ENCODE measurements at places on chromosomes 13 and 19.

DNA sequence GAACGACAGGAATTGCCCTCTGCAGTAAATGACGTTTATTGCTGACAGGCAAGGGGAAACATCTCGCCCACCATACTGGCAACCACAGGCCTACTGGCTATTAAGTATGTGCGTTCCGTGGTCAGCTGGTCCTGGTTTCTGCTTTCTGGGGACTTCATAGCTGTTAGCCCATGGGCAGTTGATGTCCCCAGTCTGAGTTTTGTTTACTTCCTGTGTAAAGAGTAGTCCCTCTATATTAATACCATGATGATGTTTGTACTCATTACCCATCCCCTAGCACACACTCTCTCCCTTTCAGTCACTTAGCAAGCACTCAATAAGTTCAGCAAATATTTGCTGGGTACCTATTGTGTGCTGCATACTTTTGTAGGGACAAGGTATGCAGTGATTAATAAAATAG is 6.5 kb upstream of the MIA start:
- no peak for DNase-seq

- DNase-seq = no peak
Measured at GRCh38 chr13:81874681-81875661, 1534.0 kb upstream of the SPRY2 start.

GRCh38 chr13:96860882-96861281 is 133.4 kb downstream of the OXGR1 start:
- no peak for DNase-seq

DNA sequence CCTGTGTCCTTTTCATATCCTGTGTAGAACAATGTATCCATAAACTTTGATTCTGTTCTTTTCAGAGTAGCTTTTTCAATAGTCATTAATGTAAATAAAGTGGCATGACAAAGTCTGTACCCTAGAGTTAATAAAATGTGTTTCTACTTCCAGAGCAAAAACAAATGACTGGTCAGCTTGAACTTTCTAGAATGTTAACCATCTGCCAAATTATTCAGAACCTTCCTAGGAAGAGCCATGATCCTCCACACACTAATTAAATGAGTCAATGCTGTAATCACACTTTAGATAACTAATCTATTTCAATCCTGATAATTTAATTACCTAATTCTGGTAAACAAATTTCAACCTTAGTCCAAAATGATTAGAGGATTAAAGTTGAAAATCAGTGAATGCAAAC is 73.2 kb downstream of the DIAPH3 start:
- DNase-seq = no peak

- DNase-seq = no peak
Measured at GRCh38 chr19:28880735-28881401, 332.1 kb downstream of the UQCRFS1 start.

GRCh38 chr19:38537071-38537936 is 80.4 kb downstream of the MAP4K1 start:
- DNase-seq = no peak

DNA sequence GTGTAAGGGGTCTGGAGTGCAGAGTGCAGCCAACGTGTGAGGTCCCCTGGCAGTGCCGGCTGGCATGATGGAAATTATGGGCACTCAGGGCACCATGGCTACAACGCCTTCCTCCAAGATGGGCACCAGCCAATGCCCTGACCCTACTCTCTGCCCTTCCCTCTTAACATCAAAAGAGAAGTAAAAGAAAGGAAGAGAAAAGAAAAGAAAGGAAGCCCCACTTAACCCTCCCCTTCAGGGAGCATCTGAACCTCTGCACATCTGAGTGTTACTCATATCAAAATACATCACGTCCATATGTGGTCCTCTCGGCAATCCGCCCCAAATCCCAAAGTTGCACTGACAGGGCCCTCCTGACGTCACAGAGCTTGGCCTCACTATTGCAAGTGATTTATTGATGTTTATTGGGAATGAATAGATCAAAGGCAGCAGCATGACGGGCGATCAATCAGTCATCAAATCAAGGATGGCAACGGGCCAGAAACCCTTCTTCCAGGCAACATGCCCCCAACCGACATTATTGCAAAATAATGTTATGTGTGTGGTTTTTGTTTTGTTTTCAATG is 1.3 kb downstream of the TSHZ3 start:
- DNase-seq = no peak

DNA sequence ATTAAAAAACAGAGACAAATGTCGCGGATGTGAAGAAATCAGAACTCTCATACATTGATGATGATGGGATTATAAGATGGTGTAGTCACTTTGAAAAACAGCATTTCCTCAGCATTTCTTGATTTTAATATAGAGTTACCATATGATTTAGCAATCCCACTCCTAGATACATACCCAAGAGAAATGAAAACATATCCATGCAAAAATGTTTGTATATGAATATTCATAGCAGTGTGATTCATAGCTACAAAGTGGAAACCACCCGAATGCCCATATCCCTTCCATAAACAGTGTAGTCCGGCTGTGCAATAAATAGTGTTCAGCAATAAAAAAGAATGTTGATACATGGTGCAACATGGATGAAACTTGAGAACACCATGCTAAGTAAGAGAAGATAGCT is 44.6 kb downstream of the DPY19L3 start:
- DNase-seq = no peak

- DNase-seq = peak; percentile 96
Measured at GRCh38 chr19:510606-511100, 3.4 kb downstream of the TPGS1 start.

DNA sequence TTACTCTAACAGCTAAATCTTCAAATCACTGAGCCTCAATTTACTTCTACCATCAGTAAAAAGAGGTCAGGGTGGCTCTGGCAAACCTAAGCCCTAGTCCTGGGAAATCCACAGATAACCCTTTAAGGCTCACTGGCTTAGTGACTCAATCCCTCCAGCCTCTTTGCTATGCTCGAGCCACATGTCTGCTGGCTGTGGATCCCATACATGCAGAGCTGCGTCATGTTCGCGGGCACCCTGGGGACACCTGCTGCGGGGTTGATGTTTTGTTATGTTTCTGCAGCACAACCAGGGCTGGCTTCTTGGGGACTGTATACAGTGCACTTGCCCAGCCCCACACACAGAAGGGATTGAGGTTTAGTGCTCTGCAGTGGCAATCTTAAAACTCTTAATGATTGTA is 41.6 kb upstream of the C13orf42 start:
- DNase-seq = no peak

DNA sequence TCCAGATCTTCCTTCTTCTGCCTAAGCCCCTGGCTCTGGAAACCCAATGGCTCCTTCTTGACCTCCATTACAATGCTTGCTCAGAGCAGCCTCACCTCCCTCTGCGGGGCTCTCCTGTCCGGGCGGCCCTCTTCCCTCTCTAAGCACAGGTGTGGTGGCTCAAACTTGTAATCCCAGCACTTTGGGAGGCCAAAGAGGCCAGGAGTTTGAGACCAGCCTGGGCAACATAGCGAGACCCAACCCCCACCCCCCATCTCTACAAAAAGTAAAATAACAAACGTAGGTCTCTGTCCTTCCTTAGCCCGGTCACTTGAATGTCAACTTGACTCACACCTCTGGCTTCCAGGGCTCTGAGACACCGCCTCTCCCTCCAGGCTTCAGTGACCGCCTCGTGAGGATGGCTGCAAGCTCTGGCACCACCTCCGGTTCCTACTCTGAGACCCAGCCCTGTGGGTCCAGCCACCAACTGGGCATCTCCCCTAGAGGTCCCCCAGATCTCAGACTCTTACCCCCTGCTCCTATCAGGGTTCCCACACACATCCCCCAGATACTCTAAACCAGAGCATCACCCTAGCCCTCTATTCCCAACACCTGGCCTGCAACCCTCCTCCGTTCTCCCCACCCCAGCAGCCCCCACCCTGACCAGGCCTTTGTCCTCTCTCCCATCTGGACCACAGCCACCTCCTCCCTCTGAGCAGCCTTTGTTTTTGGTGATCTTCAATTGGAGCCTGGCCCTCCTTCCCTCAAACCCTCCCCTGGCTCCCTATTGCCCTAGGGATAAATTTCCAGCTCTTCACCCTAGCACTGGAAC is 4.7 kb upstream of the TLE2 start:
- no peak for DNase-seq

- no peak for DNase-seq
Measured at GRCh38 chr13:113962386-113962785, 11.5 kb downstream of the C13orf46 start.

GRCh38 chr13:101965096-101965495 is 436.8 kb downstream of the FGF14 start:
- DNase-seq = no peak

DNA sequence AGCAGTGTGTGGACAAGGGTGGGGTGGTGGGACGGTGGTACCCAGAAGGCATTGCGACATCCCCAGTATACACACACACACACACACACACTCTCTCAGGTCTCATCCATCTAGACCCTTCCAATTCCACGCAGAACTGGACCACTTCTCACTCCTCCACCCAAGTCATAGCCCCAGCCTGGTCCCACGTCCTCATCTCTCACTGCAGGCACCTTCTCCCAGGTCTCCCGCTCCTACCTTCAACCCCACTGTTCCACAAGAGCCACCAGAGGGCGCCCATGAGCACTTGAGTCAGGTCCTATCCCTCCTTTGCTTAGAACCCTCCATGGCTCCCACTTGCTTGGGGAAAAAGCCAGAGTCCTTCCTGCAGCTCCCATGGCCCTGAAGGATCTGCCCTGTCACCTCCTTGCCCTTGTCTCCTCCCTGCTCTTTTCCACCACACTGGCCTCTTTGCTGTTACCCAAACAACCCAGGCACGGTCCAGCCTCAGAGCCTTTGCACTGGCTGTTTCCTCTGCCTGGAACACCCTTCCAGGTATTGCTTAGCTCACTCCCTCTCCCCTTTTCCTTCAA is 62.6 kb downstream of the IER2 start:
- DNase-seq = peak; percentile 83

GRCh38 chr13:30453727-30454126 is 12.0 kb downstream of the HMGB1 start:
- no peak for DNase-seq

- DNase-seq = no peak
Measured at GRCh38 chr13:32354040-32354439, 38.7 kb downstream of the BRCA2 start.

DNA sequence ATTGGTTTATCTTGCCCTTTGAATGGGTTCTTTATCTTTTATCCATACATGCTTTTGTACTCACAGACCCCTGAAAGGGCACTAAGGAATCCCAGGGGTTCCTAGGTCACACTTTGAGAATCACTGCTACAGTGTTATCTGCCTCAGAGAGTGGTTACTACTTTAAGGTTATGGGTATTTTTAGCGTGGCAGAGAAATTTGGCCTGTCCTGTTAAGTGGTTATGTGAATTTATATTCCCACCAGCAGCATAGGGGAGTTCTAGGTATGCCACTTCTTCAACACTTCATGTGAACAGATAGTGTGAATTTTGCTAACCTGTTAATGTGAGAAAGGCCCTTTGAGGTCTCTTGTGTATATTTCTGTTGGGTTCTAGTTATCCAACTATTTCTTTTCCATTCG is 75.7 kb downstream of the DNAJC3 start:
- DNase-seq = no peak

GRCh38 chr13:50001287-50001686 is 4.4 kb downstream of the TRIM13 start:
- no peak for DNase-seq

DNA sequence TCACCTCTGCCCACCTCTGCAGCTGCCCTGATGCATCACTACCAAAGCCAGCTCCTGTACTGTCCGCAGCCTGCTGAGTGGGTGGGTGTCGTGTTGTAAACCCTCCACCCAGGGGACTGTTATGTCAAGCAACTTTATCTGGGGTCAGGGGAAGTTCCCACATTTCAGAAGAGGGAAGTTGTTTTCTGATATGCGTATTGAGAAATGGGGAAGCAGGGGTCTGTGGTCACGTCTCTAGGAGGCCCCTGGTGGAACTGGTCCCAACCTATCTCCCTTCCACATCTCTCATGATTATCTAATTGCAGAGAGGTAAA is 31.2 kb downstream of the CLEC17A start:
- no peak for DNase-seq

DNA sequence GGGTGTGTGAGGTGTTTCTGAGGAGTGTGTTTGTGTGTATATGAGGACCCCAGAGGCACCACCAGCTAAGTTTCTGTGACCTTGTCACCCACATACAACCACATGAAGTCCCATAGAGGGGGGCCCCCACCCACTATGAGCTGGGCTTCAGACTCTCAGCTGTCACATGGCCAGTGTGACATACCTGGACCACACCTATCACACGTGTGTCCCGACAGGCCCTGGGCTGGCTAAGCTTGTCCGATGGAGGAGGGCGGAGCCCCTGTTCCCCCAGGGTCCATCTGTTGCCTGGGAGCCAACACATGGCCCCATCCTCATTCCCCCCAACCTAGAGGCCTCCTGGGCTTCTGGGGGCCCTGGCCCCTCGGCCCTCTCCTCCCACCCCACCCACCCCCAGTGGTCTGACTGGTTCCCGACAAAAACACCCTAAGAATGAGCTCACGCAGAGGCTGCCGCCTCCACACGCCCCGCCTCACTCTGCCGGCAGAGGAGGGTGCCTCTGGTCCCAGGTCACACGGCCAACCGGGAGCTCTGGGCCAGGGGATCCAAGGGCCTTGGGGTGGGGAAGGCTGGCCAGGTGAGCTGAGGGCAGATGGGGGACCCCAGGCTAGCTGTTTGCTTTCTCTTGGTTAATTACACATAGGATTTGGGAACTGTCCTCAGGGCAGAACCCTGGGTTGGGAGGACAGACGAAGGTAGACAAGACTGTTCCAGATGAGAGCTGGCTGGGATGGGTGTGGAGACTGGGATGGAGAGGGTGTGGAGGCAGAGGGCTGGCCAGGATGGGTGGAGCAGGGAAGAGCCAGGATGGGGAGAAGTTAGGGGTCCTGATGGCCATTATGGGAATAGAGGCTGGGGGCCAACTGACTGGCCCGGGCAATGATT is 4.3 kb downstream of the KLC3 start:
- DNase-seq = no peak

DNA sequence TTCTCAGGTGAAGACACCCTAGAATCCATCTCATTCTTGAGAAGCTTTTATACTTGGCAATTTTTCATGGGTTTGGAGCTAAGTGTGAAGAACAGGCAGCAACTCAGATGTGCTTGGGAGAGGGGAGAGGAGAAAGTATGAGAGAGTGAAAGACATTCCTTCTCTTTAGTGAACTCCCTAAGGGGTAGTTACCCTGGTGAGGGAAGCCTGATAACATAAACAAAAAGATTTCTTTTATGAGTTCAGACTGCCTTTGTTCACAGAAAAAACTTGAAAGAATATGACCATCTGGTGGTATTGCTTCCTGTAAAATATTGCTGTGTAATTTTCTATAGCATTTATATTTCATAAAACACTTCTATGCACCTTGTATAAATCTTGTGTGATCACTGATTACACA is at the start of gene STOML3:
Gene STOML3, minus strand, starts transcription at position 139 of the 400 bp plus-strand sequence. Its CDS starts 110 bp downstream, at position 29.
- no peak for DNase-seq

GRCh38 chr13:87355451-87355850 is 315.7 kb upstream of the SLITRK5 start:
- no peak for DNase-seq

- no peak for DNase-seq
Measured at GRCh38 chr13:52164989-52165388, 5.6 kb upstream of the NEK3 start.

GRCh38 chr19:30036154-30037129 is 94.4 kb downstream of the URI1 start:
- no peak for DNase-seq

- DNase-seq = no peak
Measured at GRCh38 chr19:12411893-12412292, 10.8 kb upstream of the ZNF799 start.

- DNase-seq = no peak
Measured at GRCh38 chr13:47033216-47033615, 136.4 kb upstream of the HTR2A start.
